SJSA1 (cell line): ENCODE measurements at places on chromosomes 6 and 20.

- no peak for DNase-seq
These were observed 35.2 kb upstream of the OVOL2 start for GRCh38 chr20:18092890-18093289.

DNA sequence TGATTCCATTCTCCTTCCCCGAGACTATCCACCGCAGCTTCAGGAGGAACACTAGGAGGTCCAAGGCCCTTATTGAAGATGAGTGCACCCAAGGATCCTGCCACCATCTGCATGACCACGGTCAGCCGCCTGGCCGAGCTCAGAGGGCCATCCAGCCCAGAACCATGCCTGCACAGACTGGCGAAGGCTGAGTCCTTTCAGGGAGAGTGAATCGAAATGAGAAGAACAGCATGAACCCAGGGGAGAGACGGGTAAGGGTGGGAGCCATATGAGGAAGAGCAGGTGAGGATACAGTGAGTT is 26.3 kb downstream of the SERPINB6 start:
- DNase-seq, result peak; percentile 34

- no peak for DNase-seq
These were observed 118.6 kb upstream of the ADGRF1 start for GRCh38 chr6:47160702-47161101.

DNA sequence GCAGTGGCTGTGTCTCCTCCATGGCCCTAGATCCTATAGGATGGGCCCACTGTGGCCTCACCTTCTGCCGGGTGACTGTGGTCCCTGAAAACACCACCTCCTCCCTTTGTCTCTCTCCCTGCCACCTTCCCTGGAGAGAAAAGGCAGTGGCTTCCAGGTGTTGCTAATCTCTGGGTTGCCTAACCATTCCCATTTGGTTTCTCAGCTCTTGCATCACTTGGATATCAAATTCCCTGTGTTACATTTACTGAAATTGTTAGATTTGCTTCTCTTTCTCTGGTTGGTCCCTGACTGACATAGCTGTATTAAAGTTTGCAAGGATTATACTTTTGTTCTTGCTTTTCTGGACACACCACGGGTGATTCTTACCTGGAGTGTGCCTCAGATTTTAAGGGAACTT is 9.3 kb upstream of the ZFP64 start:
- no peak for DNase-seq

GRCh38 chr6:84422380-84422968 is 195.0 kb upstream of the CEP162 start:
- DNase-seq, result peak; percentile 76

DNA sequence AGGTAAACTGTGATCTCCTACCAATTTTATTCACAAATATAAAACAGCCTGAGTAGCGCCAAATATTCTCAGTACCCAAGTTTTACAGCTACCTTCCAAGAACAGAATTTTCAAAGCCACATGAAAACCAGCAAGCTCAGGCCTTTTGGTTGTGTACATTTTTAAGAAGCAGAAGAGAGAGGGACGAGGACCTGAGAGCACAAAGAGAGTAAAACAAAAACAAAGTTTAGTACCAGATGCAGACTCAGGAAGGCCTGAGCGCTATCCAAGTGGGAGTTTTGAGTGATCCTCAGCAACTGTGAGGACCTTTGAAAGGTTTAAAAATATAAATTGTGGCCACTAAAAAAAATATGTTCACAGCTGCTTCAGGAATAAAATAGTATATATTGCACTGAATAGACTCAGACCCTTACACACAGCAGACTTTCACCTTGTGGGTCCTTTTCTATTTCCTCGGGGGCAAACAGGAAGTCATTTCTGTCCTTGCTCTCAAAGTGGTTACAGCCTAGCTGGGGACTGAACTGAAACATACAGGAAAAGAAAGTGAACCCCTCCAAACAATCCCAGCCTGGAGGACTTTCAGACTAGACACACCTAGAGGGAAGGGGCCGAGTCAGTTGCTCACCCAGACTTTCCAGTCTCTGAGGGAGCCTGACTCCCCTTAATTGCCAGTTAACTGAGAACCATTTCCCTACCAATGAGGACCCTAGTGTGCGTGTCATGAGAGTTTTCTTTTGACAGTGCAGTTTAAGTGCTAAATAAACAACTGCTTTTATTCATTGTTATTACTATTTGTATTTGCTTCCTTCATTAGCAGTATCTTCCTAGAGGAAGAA is 48.5 kb upstream of the NT5E start:
- peak; percentile 66 for DNase-seq

GRCh38 chr6:7048894-7049293 is 58.9 kb upstream of the RREB1 start:
- no peak for DNase-seq

DNA sequence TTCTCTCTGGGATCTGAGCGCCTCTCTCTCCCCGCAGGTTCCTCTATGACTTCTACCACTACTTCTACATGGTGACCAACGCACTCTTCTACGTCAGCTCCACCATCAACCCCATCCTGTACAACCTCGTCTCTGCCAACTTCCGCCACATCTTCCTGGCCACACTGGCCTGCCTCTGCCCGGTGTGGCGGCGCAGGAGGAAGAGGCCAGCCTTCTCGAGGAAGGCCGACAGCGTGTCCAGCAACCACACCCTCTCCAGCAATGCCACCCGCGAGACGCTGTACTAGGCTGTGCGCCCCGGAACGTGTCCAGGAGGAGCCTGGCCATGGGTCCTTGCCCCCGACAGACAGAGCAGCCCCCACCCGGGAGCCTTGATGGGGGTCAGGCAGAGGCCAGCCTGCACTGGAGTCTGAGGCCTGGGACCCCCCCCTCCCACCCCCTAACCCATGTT is 36.3 kb upstream of the MRGBP start:
- no peak for DNase-seq

DNA sequence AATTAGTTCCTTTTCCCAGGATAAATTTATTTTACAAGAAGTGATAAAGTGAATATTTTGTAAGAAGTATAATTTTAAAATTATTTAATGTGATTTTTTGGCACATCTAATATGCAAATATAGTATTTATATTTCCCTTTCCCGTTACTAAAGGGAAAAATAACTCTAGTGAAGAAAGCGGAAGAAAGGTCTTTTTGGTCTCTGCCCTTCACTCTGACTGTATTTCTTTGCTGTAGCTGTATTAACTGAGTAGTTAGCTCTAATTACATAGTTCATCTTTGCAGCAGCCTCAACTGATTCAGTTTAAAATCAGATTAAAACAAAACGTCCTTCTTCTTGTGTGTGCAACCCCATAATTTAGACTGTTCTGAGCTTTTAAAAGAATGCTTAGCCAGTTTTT is 57.4 kb upstream of the RNF144B start:
- DNase-seq, result no peak

- no peak for DNase-seq
These were observed 10.8 kb upstream of the MICAL1 start for GRCh38 chr6:109466212-109466923.

- DNase-seq, result no peak
These were observed 4.2 kb downstream of the MOG start for GRCh38 chr6:29661071-29661470.

DNA sequence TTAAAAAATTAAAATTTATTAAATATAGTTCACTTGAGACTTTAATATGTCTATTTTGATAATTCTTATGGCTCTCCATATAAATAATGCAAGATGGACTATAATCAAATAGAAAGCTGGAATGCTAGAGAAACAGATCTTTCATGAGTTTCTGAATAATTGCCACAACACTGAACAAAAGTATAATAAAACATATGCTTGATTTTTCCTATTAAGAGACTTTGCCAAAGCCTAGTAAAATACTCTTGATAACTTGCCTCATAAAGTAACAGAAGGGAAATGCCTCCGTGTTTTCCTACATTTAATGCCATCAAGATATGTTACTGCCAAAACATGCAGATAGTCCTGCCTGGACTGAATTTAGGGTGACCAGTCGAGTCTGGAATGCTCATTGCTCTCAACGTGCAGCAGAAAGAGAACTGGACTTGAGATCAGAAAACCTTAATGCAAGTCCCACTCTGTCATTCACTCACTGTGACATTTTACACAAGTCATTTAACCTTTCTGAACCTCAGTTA is 153.2 kb downstream of the AIG1 start:
- DNase-seq, result no peak

- DNase-seq, result no peak
These were observed 55.3 kb upstream of the ADTRP start for GRCh38 chr6:11833626-11834592.

- DNase-seq, result no peak
These were observed 56.6 kb downstream of the MTHFD1L start for GRCh38 chr6:150922137-150922536.

DNA sequence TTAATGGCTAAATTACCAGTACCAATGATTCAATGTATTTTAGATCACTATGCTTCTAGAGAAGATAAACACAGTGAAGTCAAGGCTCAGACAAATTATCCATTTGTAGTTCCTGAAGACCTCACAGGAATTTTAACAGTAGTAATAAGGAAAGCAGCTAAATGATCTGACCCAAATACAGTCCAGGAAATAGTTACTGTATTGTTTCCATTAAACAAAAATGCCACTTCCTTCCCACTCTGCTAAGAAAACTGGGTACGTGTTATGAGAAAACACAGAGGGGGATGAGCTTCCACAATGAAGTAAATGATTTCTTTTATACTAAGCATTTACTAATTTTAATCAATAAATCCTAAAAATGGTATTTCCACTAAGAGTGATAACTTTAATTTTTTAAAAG is 127.9 kb downstream of the CDK19 start:
- peak; percentile 6 for DNase-seq

GRCh38 chr20:50601511-50602431 is 89.6 kb downstream of the RIPOR3 start:
- no peak for DNase-seq

- DNase-seq, result no peak
These were observed 17.4 kb downstream of the SIM1 start for GRCh38 chr6:100447081-100447899.

DNA sequence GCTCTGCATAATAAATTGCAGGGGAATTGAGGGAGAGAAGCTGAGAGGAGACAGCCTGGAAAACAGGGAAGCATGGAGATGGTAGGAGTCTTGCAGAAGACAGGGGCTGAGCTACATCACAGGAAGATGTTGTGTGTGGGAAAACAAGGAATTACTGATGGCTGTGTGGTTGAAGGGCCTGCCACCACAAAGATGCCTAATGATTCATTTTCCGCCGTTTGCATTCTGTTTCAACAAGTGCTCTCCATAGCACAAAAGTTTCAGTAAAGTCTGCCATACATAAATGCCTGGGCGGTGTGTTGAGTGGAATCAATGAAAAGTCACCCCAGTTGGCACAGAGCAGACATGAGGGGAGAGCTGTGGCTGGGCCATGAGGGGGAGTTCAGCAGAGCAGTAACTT is 5.6 kb upstream of the KLHL31 start:
- DNase-seq, result no peak

GRCh38 chr20:47343007-47343472 is 13.5 kb downstream of the ZMYND8 start:
- DNase-seq, result peak; percentile 68
